ENCODE measurements at places on chromosomes 12 and 14. TPM values are rescaled to one million over a fixed set of nuclear protein-coding genes. Genes with fewer than 3 reads are reported as not detected.

CLEC1B gene
- total RNA-seq, result not detected

PLCZ1 gene
- total RNA-seq, result not detected

GRCh38 chr12:130436741-130437501 is 99.2 kb downstream of the PIWIL1 start:
- no peak for DNase-seq

DNA sequence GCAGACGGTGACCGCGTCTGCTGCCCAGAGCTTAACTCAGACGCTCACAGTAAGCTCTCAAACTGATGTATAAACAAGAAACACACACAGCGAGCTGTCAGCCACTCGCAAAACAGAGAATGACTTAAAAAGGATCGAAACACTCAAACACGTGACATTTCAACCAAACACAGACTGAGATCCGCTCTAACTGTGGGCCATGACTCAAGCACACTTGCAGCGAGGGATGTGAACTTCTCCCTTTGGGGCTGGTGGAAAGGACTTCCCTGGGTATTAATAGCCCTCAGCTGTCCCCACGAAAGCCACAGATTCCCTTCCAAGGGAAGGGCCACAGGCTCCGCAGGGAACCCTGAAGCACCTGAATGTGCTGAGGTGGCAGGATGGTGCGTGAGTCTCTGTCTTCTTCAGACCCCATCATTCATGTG is 29.1 kb downstream of the CCDC88C start:
- DNase-seq, result no peak

GRCh38 chr12:40650038-40650704 is 42.1 kb upstream of the CNTN1 start:
- DNase-seq, result no peak

All from left colon (tissue), 2 donors.